ENCODE measurements at places on chromosomes 5 and 9. TPM values are rescaled to one million over a fixed set of nuclear protein-coding genes. Genes with fewer than 3 reads are reported as not detected.
A peak's percentile ranks its signal among the peaks of the same experiment; 100 is the strongest.

DNA sequence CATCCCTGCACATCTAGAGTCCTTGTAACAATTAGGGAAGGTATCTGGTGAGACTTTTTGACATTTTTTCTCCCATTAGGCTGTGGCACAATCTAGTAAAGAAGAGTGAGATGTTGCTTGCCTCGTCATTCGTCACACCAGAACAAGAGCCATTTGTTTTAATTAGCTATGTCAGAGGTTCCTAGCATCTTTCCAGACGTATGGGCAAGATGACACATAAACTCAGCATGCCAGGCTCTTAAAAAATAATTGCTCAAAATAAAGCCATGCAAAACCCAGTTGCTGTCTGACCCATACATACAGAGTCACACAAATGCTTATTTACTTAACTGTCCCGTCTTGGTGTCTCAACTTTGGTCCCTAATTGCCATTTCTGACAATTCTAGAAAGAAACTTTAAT is 125.9 kb downstream of the TRPM3 start:
- no peak overlapping the region for H3K27ac ChIP-seq
- H3K4me1 ChIP-seq, result no peaks in the 10 kb centered on the region
- H3K4me3 ChIP-seq, result no peak overlapping the region
- no peaks in the 10 kb centered on the region for H3K36me3 ChIP-seq
- no peaks in the 10 kb centered on the region for H3K27me3 ChIP-seq

DNA sequence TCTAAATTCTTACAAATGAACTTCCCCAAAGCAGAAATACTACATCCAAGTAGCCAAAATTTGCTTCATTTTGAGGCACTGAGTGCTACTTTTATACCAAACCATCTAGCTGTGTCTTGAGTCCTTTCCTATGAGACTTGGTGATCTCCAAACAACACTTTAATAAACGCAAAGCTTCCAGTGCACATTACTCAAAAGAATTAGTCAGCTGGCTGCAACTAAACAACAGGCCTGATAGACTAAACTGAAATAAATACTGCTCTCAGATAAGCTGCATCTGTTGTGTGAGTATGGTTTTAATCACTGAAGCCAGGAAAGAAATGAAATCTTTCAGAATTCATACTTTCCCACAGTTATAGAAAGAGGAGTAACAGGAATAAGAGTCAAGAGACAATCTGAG is 80.3 kb downstream of the VCAN start:
- H3K4me1 ChIP-seq, result no peaks in the 10 kb centered on the region
- DNase-seq, result no peak
- no peak overlapping the region for H3K4me3 ChIP-seq
- no peaks in the 10 kb centered on the region for H3K36me3 ChIP-seq

- H3K27me3 ChIP-seq, result no peaks in the 10 kb centered on the region
- peaks cover 9% of the 10 kb centered on the region for H3K4me1 ChIP-seq
- no peak overlapping the region for H3K27ac ChIP-seq
- H3K36me3 ChIP-seq, result no peaks in the 10 kb centered on the region
These were observed 58.0 kb upstream of the SYNPO start for GRCh38 chr5:150582241-150583109.

GRCh38 chr9:95008151-95008771 is 281.8 kb downstream of the AOPEP start:
- peaks cover 4% of the 10 kb centered on the region for H3K27me3 ChIP-seq
- H3K36me3 ChIP-seq, result peaks cover 13% of the 10 kb centered on the region
- H3K4me1 ChIP-seq, result peaks cover 32% of the 10 kb centered on the region

- no peaks in the 10 kb centered on the region for H3K27me3 ChIP-seq
- no peak overlapping the region for H3K4me3 ChIP-seq
- DNase-seq, result no peak
- no peak overlapping the region for H3K27ac ChIP-seq
- H3K4me1 ChIP-seq, result peaks cover 13% of the 10 kb centered on the region
- H3K36me3 ChIP-seq, result no peaks in the 10 kb centered on the region
These were observed 322.9 kb downstream of the SLIT3 start for GRCh38 chr5:168978015-168978414.

DNA sequence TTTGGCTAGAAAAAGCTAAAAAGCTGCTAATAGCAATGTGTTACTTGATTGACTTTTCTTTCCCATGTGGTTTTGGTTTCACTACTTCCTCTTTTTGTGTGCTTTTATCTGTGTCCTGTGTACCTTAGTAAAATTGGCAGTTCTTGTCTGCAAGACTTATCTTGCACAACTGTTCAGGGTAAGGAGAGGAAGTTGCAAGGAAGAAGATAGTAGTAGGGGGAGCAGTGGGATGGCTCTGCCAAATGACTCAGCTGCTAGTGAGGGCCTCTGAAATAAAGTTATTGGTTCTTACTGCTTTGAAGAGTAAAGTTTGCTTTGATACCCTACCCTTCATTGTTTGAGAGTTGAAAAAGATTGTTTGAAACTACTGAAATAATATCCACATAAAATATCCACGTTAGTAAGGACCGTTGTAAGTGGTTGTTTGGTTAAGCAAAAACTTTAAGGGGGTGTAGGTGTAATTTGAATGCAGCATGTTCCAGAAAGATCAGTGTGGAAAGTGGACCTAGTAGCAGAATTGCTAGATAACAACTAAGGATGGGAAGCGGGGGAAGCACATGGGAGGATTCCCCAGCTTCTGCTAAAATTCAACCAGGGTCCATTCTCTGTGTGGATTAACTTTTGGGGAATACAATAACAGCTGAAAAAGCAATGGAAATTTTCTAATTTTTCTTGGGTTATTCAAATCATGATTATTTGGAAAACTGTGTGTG is 123.5 kb downstream of the SCAMP1 start:
- DNase-seq, result no peak
- H3K27me3 ChIP-seq, result no peaks in the 10 kb centered on the region
- peak overlapping the region; percentile 20 for H3K27ac ChIP-seq

- H3K27ac ChIP-seq, result no peak overlapping the region
- DNase-seq, result no peak
- no peak overlapping the region for H3K4me3 ChIP-seq
- no peaks in the 10 kb centered on the region for H3K4me1 ChIP-seq
- H3K36me3 ChIP-seq, result no peaks in the 10 kb centered on the region
These were observed 49.0 kb upstream of the ATG10 start for GRCh38 chr5:81922854-81923279.

GRCh38 chr9:83934569-83935275 is 13.5 kb upstream of the KIF27 start:
- DNase-seq, result no peak
- H3K4me1 ChIP-seq, result peaks cover 12% of the 10 kb centered on the region
- no peak overlapping the region for H3K27ac ChIP-seq
- peaks cover 10% of the 10 kb centered on the region for H3K36me3 ChIP-seq
- H3K4me3 ChIP-seq, result no peak overlapping the region

- H3K4me3 ChIP-seq, result no peak overlapping the region
- H3K4me1 ChIP-seq, result peaks cover 6% of the 10 kb centered on the region
These were observed 8.4 kb downstream of the PDE6A start for GRCh38 chr5:149936044-149936699.

DNA sequence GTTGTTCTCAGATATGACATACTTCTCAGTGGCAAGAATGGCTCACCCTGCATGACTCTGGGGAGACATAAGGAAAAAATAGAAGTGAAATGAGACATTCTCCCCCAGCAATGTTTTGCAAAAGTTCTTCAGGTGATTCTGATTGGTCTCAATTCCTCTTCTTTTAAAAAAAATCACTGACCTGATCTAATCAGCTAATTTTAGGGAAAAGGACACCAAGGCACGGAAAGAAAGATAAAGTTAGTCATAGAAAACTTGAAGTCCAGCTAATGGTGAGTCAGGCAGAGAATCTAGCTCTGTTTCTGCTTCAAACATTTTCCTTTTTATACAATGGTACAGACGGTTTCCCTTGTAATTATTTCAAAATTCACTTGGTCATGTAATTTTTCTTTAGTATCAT is 1018.9 kb upstream of the ARRDC3 start:
- H3K4me1 ChIP-seq, result no peaks in the 10 kb centered on the region
- H3K36me3 ChIP-seq, result no peaks in the 10 kb centered on the region
- DNase-seq, result no peak
- H3K27me3 ChIP-seq, result no peaks in the 10 kb centered on the region
- no peak overlapping the region for H3K4me3 ChIP-seq
- H3K27ac ChIP-seq, result no peak overlapping the region

- DNase-seq, result no peak
- H3K27me3 ChIP-seq, result no peaks in the 10 kb centered on the region
- H3K4me1 ChIP-seq, result no peaks in the 10 kb centered on the region
- no peak overlapping the region for H3K4me3 ChIP-seq
- H3K36me3 ChIP-seq, result no peaks in the 10 kb centered on the region
These were observed 529.5 kb downstream of the AGTPBP1 start for GRCh38 chr9:85212209-85212608.

- no peak overlapping the region for H3K4me3 ChIP-seq
- no peaks in the 10 kb centered on the region for H3K36me3 ChIP-seq
- DNase-seq, result no peak
- peaks cover 34% of the 10 kb centered on the region for H3K27me3 ChIP-seq
These were observed 3.9 kb upstream of the SLC6A3 start for GRCh38 chr5:1449081-1449630.

- no peak overlapping the region for H3K4me3 ChIP-seq
- H3K27me3 ChIP-seq, result no peaks in the 10 kb centered on the region
- peaks cover 11% of the 10 kb centered on the region for H3K4me1 ChIP-seq
- DNase-seq, result no peak
- no peak overlapping the region for H3K27ac ChIP-seq
These were observed 110.6 kb downstream of the SH3TC2 start for GRCh38 chr5:148952097-148952867.

DNA sequence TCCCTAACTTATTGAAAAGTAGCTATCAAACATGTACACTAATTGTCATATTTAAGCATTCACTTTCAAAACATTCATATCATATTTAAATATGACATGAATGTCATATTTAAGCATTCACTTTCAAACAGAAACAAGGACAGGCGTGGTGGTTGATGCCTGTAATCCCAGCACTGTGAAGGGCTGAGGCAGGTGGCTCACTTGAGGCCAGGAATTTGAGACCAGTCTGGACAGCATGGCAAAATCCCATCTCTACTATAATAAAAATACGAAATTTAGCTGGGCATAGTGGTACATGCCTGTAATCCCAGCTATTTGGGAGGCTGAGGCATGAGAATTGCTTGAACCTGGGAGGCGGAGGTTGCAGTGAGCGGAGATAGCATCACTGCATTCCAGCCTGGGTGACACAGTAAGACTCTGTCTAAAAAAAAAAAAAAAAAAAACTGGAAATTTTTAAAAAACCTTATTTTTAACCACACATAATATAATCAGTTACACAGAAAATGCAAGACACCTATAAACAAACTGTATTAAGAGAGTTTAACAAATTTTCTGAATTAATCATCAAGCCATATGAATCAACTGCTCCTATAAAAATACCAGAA is 88.1 kb downstream of the LPAR1 start:
- no peak for DNase-seq
- H3K4me1 ChIP-seq, result no peaks in the 10 kb centered on the region
- no peaks in the 10 kb centered on the region for H3K27me3 ChIP-seq
- no peak overlapping the region for H3K4me3 ChIP-seq

- no peak overlapping the region for H3K4me3 ChIP-seq
- H3K4me1 ChIP-seq, result no peaks in the 10 kb centered on the region
- no peaks in the 10 kb centered on the region for H3K27me3 ChIP-seq
- H3K27ac ChIP-seq, result no peak overlapping the region
These were observed 247.5 kb upstream of the DAPK1 start for GRCh38 chr9:87250205-87250604.

- no peak overlapping the region for H3K27ac ChIP-seq
- H3K4me1 ChIP-seq, result peaks cover 3% of the 10 kb centered on the region
These were observed 59.0 kb upstream of the BOD1 start for GRCh38 chr5:173675287-173675996.

DNA sequence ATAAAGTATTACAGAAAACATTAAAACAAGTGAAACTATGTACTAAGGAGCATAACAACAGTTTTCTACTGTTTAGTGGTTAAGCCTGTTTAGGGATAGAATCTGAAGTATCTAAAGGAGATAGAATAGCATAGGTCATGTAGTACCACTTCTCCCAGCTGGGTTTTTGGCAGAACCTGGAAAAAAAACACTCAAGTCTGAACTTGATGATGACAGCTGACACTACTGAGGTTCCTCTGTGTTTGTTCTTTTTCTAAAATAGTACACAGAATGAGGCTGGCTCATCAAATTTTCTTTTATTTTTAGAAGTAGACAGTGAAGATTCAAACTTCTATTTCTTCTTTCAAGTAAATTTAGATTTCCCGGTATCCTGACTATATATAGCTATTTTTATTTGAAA is 203.8 kb upstream of the ACO1 start:
- no peak overlapping the region for H3K4me3 ChIP-seq
- no peaks in the 10 kb centered on the region for H3K36me3 ChIP-seq
- H3K27ac ChIP-seq, result no peak overlapping the region
- H3K27me3 ChIP-seq, result no peaks in the 10 kb centered on the region

DNA sequence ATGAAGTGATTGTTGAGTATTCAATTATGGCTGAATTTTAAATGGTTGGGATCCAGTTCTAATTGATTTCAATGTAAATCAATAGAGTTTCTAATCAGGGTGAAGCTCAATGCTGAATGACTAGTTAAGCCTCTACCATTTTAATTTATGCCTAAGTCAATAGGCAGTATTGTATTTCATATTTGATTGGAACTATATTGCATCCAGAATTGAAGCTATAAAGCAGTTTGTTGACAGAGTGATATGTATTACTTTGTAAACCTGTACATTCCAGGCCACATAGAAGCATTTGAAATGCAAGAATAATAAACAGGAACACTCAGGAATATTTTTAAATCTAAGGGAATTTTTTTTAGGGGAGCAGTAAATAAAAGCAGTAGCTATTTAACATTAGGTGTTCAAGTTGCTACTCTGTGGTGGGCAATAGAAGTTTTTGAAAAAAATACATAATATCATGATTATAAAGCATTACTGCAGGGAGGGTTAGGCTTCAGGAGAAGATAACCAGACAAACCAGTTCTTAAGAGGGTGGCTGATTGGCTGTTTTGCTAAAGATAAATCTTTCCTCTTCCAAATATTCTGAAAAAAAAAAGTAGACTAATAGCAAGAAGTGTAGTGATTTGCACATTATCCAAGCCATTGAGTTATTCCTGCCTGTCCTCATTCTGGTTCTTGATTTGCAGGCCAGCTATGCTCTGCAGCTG is 492.0 kb upstream of the MEF2C start:
- H3K4me1 ChIP-seq, result no peaks in the 10 kb centered on the region
- no peak overlapping the region for H3K27ac ChIP-seq
- no peak overlapping the region for H3K4me3 ChIP-seq
- no peaks in the 10 kb centered on the region for H3K36me3 ChIP-seq

- no peak for DNase-seq
- H3K4me3 ChIP-seq, result no peak overlapping the region
- no peak overlapping the region for H3K27ac ChIP-seq
- H3K27me3 ChIP-seq, result no peaks in the 10 kb centered on the region
- no peaks in the 10 kb centered on the region for H3K4me1 ChIP-seq
These were observed 192.5 kb upstream of the DAPK1 start for GRCh38 chr9:87305151-87305550.

INSL4 gene
- not detected for total RNA-seq

CREB3 gene
- total RNA-seq, result 34.9 TPM

AQP3 gene
- total RNA-seq, result 352 TPM

BSPRY gene
- 10.8 TPM for total RNA-seq

BAG1 gene
- 116 TPM for total RNA-seq

LEAP2 gene
- 0.69 TPM for total RNA-seq

FBLL1 gene
- total RNA-seq, result not detected

SNCAIP gene
- 4.0 TPM for total RNA-seq

PCDHB14 gene
- 3.0 TPM for total RNA-seq

PCDHB16 gene
- total RNA-seq, result 4.1 TPM

PCDHB3 gene
- total RNA-seq, result 1.9 TPM

CDKN2B-AS1 gene
- total RNA-seq, result 2.3 TPM
